ENCODE measurements at places on chromosomes 12 and 14. TPM values are rescaled to one million over a fixed set of nuclear protein-coding genes. Genes with fewer than 3 reads are reported as not detected.

DNA sequence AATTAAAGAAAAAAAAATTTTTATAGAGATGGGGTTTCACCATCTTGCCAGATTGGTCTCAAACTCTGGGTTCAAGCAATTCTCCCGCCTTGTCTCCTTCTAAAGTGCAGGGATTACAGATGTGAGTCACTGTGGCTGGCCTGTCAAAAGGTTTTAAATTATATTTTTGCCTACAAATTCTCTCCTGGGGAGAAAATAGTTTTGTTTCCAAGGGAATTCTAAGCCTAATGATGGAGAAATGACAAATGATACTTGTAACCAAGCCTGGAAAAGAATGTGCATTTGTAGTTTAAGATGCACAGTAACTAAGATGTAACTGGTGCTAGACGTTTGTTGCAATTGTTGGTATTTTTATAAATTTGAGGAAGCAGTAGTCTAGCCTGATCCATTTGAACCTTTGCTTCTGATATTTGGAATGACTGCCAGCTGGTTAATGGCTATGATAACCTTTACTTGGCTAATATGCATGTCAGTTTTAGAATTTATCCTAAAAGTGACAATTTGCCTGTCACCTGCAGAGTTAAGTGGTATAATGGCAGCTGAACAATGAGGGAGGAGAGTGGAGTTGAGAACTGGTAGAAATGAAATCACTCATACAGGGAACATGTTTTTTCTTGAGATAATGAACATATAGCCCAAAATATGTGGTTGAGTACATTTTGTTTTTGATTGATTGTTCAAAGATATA lies 148.0 kb downstream of the FUT8 start:
- DNase-seq: no peak

DNA sequence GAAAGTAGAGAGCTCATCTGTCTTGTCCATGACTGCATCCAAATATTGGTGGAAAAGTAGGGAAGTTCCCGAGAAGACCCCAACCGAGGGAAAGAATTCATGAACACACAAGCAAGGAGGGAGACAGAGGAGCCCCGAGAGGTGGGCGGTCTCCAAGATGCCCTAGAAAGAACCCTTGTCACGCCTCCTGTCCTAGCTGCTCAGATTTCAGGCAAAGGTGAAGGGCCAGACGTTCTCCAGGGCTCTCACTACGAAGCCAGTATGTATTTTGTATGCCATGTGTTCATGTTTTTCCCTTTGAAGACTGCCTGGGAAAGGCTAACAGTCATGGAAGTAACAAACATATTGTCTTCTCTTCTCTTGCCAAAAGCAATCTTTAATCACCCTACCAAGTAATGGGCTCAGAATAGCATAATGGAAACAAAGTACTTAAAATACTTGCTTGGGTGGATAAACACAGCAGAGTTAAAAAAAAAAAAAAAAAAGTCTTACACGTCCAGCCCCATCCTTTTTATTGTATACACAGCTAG lies 99.2 kb upstream of the TBX3 start:
- no peak for DNase-seq

- no peak for DNase-seq
These were observed 158.9 kb upstream of the BTG1 start for GRCh38 chr12:92304371-92305055.

DNA sequence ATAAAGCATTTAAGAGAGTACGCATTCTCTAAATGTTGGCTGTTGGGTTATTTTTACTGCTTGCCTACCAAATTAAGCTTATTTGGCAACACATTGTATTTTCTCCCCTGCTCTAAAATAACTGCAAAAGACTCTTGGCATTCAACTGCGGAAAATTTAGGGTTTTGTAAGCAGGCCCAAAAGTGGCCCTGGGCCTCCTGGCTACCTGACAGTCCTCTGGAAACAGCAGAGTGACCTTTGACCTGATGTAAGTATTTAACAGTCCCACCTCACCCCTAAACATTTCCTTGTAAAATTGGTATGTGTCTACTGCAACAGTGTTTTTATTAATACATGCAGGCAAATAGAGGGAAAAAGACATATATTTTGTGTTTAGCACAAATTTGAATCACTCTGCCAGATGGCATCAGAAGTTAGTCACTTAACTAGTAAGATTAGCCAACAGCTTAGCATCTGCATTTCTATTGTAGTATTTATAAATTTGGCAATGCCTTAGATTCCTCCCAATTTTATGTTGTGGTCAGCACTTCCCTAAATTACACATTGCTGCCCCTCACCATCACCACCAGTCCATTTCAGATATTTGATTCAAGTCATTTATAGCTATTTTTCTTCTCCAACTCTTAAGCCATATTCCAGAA lies 11.2 kb downstream of the LLPH start:
- no peak for DNase-seq

- no peak for DNase-seq
These were observed 589.8 kb downstream of the KCNH5 start for GRCh38 chr14:62455446-62455845.

GRCh38 chr14:102238131-102238530 lies 66.8 kb downstream of the MOK start:
- DNase-seq: no peak

DNA sequence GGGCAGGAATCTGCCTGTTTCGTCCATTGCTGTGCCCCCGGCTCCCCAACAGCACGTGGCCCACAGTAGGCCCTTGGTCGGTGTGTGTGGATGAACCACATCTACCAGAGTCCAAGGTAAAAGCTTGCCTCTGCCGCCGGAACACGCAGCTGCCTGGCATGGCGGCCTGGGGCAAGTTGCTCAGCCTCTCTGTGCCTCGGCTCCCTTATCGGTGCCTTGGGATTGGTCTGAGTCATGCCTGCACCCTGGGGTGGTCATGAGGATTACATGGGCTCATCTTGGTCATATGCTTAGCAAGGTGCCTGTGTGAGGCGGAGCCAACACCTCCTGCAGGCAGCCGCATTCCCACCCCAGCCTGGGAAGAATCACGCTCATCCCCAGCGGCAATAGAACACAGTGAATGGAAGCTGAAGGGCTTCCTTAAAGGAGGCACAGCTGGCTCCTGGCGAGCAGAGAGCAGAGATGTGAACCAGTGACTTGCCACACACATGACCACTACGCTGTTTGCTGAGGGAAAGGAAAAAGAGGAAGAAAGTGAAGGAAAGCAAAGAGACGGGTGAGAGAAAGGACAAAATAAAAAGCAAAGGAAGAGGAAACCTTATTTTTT lies 5.5 kb upstream of the SCARB1 start:
- DNase-seq: no peak

- DNase-seq: no peak
These were observed 87.0 kb downstream of the TSHR start for GRCh38 chr14:81042438-81042837.

- no peak for DNase-seq
These were observed 42.2 kb upstream of the PTGR2 start for GRCh38 chr14:73809391-73809790.

DNA sequence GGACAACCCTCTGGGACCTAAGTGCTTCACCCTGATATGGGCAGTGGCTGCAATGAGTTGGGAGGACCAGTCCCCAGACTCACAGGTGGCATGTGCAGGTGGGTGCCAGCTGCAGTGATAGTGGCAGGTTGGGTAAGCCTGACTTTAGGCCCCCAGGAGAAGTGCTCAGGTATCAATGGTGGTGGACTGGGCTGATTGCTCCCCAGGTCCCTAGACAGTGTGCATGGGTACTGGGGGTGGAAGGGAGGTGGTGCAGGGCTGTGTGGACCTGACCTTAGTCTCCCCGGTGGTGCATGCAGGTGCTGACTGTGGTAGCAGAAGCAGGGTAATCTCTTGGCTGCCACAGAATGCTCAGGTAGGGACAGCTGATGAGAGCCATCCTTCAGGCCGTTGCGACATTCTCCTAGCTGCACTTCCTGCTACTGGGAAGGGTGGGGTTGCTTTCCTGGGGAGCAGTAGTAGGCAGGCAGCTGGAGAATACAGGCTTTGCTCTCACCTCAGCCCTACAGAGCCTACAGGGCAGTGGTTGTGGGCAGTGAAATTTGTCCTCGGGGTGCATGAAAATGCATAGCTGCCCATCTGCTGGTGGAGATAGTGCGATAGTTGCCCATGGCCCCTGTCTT lies 33.3 kb upstream of the CCND2 start:
- no peak for DNase-seq

DNA sequence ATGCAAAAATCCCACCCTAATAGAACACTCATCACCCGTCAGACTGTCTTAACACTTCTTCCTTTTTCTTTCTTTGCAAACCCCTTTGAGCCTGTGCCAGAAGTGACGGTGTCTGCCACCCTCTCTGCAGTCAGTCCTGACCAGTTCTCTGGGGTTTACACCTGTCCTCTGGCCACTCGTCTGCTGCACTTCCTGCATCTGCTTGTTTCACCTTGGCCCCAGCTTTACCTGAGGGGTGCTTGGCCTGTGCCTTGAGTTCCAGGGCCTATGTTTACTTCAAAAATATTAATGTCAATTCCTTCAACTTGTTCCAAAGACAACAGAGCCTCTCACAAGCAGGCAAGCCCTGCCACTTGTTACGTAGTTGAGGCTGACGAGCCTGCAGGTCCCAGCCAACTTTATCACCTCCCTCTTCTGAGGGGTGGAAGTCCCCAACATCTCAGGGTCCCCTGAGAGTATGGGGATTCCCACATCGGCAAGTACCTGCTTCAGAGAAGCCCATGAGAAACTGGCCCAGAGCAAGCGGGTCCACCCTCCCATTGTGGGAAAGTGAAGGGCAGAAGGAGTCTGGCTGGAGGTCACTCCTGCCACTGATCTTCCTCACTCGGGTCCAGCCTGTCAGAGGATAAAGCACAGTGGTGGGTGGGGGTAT lies 205.4 kb downstream of the DAD1 start:
- no peak for DNase-seq

FAM186B gene
- total RNA-seq: 0.84 TPM

LRIG3 gene
- 33.8 TPM for total RNA-seq

FOXG1 gene
- not detected for total RNA-seq

CACNA1C gene
- 4.4 TPM for total RNA-seq

PRB2 gene
- total RNA-seq: not detected

All from omental fat pad (tissue), 4 donors.